H9 (cell line): ENCODE measurements at places on chromosomes 5 and 9. TPM values are rescaled to one million over a fixed set of nuclear protein-coding genes. Genes with fewer than 3 reads are reported as not detected.

- H3K27me3 ChIP-seq: no peaks in the 10 kb centered on the region
- H3K4me3 ChIP-seq: no peak overlapping the region
- no peaks in the 10 kb centered on the region for H3K36me3 ChIP-seq
- DNase-seq: no peak
Observed at GRCh38 chr5:173397516-173397915, 69.3 kb upstream of the STC2 start.

- peak; percentile 58 for DNase-seq
- H3K27ac ChIP-seq: no peak overlapping the region
- H3K27me3 ChIP-seq: no peaks in the 10 kb centered on the region
- no peak overlapping the region for H3K4me3 ChIP-seq
Observed at GRCh38 chr5:153147891-153148623, 342.4 kb upstream of the GRIA1 start.

- H3K27ac ChIP-seq: no peak overlapping the region
- DNase-seq: no peak
- no peaks in the 10 kb centered on the region for H3K36me3 ChIP-seq
- no peaks in the 10 kb centered on the region for H3K4me1 ChIP-seq
Observed at GRCh38 chr9:121567500-121568342, 68.1 kb upstream of the GGTA1 start.

DNA sequence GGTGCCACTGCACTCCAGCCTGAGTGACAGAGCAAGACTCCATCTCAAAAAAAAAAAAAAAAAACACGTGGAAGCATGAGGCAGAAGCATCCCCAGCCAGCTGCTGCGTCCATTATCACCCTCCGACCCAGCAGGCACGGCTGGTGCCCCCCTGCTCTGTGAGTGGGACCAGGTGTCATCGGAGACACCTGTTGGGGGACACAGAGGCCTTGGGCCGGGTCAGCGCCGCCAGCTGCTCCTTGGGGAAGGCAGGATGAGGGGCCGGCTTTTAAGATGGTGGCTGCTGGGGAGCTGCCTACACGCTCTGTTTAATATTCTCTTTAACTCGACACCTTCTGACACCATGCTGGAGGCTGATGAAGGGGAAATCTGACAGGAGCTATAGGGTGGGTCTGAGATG, 80.2 kb upstream of the RUFY1 start:
- no peak overlapping the region for H3K27ac ChIP-seq
- H3K27me3 ChIP-seq: no peaks in the 10 kb centered on the region
- no peak overlapping the region for H3K4me3 ChIP-seq
- H3K36me3 ChIP-seq: no peaks in the 10 kb centered on the region
- no peaks in the 10 kb centered on the region for H3K4me1 ChIP-seq

CRAT gene
- 15.0 and 15.7 TPM in 2 replicates for total RNA-seq
